Heart right ventricle (tissue), 16 donors: ENCODE measurements at places on chromosomes 11 and 22.
A peak's percentile ranks its signal among the peaks of the same experiment; 100 is the strongest.

DNA sequence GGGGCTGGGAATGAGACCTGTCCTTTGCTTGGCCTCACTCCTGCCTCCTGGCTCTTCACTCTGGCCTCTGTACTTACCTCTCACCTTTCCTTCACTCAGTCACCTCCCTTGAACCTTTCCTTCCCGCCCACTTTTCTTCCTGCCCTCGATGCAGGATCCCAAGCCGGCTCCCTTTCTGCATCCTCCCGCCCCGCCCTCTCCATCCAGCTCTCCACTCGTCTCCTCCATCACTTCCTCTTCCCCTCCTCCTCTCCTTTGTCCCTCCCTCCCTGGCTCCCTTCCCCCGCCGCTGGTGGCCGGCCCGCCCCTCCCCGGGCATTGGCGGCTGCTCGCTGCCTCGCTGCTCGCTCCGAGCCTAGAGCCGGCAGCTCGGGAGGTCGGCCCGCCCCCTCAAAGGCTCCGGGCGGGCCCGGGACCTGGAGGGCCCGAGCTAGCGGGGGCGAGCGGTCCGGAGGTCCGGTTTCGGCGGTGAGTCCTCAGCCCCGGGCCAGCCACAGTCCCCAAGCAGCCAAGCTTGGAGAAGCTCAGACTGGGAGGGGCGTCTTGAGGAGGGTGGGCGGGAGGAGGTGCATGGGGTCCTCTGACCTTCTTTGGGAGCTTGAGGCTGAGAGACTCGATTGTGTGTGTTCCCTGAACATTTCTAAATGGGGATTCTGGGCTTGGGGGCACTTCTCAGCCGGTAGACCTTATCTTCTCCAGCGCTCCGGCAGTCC is 13.8 kb downstream of the PHLDB1 start:
- peak; percentile 91 for DNase-seq

GRCh38 chr11:111379602-111380136 is 594 bp upstream of the POU2AF1 start:
- DNase-seq: no peak

GRCh38 chr11:47941907-47942558 is 38.3 kb upstream of the PTPRJ start:
- no peak for DNase-seq

GRCh38 chr11:48109046-48109666 is 107.5 kb upstream of the OR4B1 start:
- no peak for DNase-seq

DNA sequence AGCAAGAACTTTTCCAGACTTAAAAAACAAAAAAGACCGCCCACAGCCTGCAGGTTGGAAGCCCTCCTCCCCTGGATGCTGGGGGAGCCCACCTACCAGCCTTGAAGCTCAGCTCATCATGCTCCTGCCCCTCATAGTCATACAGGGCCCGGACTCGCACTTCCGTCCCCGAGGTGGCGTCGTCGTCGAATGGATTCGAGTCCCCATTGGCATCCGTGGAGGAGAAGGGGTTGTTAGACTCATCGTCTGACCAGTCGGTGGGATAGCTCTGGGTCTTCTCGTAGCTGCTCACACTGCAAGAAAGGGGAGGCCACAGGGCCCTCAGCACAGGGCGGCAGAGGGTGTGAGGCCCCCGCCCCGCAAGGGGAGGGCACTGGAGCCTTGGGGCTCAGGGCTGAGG is 19.0 kb upstream of the ARFGAP3 start:
- no peak for DNase-seq

- DNase-seq: no peak
Measured at GRCh38 chr22:38449776-38450175, 5.2 kb downstream of the KCNJ4 start.

- no peak for DNase-seq
Measured at GRCh38 chr11:1348796-1349326, 39.4 kb upstream of the TOLLIP start.

DNA sequence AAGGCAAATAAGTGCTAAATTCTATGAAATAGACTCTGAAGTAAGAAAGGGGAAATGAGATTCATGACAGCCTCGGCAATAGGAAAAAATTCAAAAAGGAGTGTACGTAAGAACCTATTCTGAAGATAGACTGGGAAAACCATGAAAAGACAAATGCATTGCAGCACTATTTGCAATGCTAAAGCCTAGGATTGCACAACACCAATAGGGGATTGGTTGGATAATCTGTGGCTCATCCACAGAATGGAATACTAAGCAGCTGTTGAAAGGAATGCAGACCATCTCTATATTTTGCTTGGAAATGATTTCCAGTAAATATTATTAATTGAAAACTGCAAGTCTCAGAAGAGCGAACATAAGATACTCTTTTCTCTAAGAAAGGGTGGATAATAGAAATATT is 91.7 kb upstream of the CLMP start:
- no peak for DNase-seq

- DNase-seq: peak; percentile 82
Measured at GRCh38 chr22:33302049-33302545, 243.9 kb upstream of the SYN3 start.

DNA sequence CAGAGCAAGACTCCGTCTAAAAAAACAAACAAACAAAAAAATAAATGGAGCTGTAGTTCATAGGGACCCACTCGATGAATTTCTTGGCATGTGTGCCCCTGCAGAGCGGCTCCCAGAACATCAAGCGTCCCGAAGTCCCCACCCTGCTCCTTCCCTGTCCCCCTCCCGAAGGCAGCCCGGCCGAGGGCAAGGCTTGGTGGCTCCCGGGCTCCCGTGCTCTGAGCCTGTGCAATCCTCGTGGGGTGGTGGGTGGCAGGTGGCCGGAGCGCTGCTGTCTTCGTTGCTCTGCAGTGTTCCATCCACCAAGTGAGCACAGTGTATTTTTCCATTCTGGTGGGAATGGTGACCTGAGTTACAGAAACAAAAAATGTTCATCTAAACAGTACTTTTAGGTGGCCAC is 33.5 kb upstream of the GAL start:
- DNase-seq: no peak

- DNase-seq: no peak
Measured at GRCh38 chr11:120546312-120547205, 35.0 kb downstream of the GRIK4 start.

- no peak for DNase-seq
Measured at GRCh38 chr22:39651053-39651996, 80.8 kb downstream of the CACNA1I start.

DNA sequence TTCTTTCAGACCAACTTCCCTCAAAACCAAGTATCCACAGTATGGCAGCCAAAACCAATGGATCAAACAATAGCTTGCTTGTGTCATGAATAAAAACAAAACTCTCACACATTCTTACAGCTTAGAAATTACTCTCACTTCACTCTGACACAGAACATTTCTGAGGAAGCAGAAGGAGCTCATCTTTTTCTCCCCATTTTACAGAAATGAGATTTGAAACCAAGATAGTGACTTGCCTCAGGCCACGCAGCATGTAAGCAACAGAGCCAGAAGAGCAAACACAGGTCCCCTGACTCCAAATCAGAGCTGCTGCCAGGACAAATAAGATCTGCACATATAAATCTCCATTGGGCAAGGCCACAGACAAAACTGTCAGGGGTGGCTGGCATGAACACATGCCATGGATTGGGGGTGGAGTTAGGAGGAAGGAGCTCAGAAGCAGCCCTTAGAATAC is 64.8 kb downstream of the RAB30 start:
- no peak for DNase-seq

DNA sequence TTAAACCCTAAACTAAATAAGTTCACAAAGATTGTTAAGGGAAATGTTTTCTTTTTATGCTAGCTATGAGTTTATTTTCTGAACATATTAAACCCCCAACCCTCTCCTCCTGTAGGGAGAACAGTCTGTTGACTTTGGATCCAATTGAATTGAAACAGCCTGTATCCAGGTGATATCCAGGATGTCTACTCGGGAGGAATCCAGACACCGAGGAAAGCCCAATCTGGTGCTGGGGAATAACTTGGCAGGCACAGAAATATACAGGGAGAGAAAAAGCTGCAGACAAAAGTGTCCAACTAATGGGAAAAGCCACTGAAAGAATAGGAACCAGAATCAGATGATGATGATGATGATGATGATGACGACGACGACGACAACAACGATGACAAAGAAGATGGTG is 93.9 kb upstream of the API5 start:
- DNase-seq: no peak

DNA sequence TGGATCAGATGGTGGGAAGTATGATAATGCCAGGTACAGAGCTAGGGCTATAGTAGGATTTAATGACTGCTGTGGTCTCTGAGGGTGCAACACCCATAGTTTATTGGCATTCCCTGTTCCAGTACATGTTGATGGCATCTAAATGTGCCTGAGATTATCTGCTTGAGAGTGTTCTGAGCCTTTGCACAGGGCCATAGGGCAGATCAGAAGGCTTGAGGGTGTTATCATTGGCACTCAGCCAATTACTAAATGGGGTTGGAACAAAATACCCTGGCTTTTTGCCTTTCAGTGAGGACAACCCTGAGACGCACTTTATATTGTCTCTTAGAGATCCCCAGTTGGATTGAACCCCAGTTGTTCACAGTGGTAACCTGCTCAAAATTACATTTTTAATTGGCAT is 6.7 kb downstream of the SLC5A12 start:
- DNase-seq: no peak

- no peak for DNase-seq
Measured at GRCh38 chr11:68806931-68807844, 34.5 kb downstream of the CPT1A start.

GRCh38 chr11:103988595-103988969 is 47.9 kb upstream of the DDI1 start:
- no peak for DNase-seq

- DNase-seq: no peak
Measured at GRCh38 chr11:20583201-20583600, 16.2 kb upstream of the SLC6A5 start.

DNA sequence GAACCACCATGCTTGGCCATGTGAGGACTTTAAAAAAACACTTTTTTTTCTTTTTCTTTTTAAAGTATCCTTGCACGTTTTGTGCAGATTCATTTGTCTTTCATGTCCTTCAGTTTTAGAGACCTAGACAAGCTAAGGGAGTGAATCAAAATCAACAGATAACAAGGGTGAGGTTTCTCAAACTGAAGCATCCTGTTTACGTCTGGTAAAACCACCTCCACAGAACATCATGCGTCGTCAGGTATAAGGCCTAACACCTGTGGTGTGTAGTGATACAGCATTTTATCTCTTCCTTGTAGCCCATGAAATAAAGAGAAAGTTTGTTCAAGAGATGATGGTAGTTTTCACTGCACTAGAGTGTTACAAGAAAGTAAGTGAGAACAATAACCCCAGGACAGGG is 26.3 kb upstream of the CSF2RB start:
- DNase-seq: no peak

GRCh38 chr11:5007561-5007960 is 12.9 kb downstream of the OR51L1 start:
- no peak for DNase-seq

DNA sequence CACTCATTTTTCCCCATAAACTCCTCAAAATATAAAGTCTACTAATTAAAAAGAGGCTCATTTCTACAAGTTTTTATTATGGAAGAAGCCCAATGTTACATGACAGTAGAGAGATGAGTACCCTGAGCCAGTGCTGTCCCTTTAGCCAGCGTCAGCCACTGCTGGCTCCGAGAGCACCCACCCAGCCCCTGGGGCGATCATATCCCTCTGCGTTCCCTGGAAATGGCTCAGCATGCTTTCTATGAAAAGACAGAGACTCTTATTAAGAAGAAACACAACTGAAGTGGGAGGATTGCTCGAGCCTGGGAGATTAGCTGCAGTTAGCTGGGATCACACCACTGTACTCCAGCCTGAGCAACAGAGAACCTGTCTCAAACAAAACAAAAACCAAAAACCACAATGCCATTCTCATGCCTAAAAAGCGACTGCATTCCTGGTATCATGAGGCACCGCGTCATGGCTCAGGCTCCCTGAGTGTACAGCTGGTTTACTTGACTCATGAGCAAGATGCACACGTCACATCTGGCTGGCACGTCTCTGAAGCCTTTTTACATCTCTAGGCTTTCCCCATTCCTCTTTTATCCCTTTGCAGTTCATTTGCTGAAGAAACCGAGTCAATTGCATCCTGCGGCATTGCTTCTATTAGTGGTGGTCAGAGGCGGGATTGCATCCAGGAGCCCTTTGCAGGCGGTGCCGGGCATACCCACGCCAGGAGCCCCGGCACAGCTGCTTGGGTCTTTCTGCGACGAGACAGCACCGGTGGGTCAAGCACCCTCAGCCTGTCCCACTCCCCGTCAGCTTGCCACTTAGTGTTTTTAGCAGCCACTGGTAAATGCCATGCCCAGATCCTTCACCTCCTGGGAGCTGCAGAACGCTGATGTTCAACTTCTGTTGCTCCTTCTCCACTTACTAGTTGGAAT is 119.9 kb downstream of the CTTN start:
- DNase-seq: no peak

DNA sequence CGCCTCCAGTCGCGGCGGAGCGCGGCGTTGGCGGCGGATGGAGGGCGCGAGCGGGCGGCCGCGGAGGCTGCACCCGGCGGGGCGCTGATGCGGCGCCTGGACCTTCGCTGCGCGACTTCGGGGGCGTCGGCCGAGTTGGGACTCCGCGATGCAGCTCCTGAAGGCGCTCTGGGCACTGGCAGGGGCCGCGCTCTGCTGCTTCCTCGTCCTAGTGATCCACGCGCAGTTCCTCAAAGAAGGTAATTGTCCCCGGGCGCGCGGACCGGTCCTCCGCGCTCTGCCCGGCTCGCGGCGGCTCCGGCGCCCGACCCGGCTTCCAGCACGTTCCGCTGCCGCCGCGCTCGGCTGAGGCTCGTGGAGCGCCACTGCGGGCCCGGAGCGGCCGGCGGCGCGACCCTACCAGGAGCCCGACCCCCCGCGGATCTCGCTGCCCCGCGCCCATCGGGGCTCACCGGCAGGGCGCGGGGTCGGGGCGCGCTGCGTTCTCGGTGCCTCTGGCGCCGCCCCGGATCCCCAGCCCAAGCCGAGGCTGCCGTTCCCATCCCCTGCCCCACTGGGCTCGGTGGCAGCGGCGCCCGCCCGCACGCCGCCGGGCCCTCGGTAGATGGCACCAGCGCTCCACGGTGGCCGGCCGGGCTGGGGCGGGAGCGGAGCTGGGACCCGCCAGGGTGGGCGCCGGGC is 1251.2 kb downstream of the BRD1 start:
- no peak for DNase-seq

DNA sequence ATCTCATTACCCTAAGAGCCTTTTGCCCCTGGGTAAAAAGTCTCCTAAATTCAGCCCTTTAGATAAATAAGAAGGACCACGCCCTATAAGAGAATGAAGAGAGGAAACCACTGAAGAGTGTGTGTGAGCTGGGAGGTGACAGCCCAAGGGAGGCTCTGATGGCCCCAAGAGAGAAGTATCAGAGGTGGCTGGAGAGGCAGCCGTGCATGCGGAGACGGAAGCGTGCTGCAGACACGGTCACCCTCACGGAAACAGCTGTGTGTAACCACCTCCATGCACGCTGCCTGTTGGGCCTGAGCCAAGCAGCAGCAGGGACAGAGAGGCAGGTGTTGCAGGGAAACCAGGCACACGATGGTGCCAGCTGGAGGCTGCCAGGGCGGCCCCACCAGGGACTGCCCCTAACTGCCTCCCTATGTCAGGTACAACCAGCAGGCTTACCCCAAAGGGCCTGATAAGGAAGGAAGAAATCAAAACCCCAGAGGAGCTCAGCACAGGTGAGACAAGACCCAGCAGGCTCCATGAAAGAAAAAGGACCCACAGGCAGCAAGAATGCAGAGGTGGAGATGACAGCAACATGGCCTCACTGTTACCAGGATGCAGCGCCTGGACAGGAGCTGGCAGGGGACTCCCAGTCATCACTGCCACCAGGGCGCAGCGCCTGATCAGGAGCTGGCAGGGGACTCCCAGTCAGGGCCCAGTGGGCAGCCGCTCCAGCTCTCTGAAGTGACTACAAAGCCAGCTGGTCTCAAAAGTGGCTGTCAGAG is 7.8 kb downstream of the LARGE2 start:
- DNase-seq: peak; percentile 48
